Inflammatory macrophage (primary cell): ENCODE measurements at places on chromosomes 4 and X.

DNA sequence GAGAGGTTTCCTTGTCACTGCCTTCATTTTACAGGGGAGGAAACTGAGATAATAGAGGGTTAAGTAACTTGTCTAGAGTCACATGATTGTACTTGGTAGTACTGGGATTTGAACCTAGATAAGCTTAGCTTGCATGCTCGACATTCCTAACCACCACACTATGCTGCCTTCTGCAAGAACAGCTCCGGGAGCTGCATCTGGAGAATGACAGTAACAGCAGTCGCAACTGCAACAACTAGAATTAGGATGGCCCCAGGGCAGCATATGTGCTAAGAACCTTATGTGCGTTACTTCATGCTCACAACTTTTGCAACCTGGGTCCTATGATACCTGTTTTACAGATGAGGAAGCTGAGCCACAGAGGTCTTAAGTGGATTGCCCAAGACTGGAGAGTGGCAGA is 89.5 kb upstream of the LCORL start:
- no peak for DNase-seq

DNA sequence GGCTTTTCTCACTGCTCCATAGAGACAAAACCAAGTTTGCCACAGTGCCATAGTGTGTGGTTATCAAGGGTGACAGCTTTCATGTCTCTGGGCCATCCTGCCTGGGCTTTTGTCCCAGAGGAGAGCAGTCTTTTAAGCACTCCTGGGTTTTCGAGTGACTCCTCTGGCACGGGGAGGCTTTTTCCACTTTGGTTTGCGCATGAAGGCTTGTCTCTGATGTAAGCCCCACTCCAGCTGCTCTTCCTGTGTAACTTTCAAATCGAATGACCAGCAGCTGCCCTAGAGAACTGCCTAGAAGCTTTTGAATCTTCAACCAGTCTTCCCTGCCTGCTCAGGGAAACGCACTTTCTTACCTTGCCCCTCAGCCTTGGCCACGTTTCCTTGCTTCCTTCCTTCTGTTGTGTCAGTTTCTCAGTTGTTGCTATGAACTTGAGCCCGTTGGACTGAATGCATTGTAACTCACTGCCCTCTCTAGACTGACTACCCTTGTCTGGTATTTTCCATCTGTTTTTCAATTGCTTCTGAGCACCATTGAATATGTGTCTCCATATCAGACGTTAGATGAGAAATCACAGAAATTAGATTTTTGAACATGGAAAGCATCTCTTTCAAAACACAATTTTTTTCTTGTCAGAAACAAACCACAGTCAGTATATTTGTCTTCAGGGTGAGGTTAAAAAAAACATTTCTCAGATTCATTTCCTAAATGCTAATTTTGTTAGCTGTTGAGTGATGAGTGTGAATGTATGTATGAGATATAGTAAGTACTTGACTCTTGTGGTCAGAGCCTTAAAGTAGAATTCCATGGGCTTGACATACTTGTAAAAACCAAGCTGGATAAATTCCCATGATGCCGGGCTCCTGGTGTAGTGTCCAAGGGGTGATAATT is 45.3 kb downstream of the SLC9A6 start:
- no peak for DNase-seq

GRCh38 chr4:149836546-149836945 is 20.9 kb upstream of the IQCM start:
- DNase-seq, result no peak

GRCh38 chrX:2828344-2828958 is at the start of gene GYG2:
GYG2 (plus strand) TSS chrX:2828930; CDS start chrX:2830189, 1,259 bp downstream.
- no peak for DNase-seq

DNA sequence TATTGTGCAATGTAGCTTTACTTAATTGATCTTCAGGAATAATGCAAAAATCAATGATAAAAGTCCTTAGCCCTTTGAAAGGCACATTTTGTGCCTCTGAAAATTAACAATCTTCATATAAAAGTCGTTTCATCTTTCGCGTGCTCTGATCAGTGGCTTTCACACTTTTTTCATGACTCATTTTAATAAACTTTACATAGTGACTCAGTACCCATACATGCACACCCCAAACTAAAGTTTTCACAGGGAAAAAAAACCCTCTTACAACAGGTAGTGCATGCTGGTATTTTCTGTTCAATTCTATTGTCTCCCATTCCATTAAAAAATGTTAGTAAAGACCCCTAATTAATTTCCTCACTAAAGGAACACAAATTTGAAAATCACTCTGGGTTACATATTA is 21.5 kb downstream of the RWDD4 start:
- no peak for DNase-seq

DNA sequence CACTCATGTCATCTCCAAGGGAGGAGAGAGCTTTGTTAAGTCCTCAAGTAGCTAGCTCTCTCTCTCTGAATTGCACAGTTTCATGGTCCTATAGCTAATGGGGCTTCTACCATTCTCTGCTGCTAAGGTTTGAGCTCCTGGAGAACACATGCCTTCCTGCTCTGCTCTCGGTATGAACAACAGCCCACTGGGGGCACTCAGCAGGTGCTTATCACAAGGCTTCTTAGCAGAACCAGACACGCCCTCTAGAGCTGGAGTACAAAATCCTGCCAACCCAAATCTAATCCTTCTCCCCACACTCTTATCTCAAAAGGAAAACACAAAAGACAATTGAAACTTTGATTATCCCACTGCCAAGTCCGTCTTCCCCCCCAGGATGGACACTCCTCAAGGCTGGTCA is 176.5 kb downstream of the HS3ST1 start:
- DNase-seq, result no peak

DNA sequence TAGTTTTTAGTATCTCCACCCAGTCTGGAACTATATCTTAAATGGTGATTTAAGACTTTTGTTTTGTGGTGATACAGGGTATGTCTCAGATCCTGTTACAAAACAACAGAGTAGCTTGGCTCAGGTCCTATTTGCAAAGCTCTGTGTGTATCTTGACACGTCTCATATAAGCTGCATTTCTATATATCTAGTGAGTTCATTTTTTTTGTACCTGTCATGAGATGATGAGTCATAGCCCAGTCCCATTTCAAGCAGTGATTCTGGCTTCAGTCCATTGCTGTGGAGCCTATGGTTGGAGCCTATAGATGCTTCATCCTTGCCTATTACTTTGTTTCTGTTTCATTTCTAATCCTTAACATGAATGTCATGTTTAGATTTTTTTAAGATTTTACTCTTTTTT is 23.0 kb downstream of the GRXCR1 start:
- DNase-seq, result no peak

DNA sequence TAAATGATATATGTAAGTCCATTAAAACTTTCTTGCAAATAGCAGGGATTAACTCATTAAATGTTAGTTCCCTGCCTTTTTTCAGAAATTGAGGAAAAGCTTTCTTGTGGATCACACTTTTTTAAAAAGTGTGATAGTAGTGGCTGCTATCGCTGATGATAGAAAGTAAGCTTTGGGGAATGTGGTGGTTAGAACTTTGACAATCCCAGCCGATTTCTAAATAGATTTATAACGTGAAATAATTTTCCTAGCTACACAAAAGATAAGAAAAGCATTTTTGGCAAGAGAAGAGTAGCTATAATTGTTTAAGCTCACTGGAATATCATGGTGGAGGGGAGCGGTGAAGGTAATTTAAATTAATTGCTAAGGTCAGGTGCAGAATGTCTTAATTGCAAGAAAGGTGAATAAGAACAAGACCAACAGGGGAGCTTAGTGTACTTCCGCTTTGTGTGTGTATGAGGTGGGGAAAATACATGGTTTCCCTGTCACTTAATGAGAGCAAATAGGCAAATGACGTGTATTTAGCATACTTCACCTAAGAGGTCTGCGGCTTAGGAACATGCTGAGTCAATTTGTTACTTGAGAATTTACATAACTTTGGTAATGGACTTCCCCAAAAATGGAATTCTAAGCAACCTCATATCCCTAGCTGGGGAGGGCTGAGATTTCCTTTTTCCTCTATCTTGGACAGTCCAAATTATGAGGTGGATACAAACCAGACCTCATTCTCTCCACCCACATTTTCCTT is 11.7 kb upstream of the IL21 start:
- DNase-seq, result no peak

DNA sequence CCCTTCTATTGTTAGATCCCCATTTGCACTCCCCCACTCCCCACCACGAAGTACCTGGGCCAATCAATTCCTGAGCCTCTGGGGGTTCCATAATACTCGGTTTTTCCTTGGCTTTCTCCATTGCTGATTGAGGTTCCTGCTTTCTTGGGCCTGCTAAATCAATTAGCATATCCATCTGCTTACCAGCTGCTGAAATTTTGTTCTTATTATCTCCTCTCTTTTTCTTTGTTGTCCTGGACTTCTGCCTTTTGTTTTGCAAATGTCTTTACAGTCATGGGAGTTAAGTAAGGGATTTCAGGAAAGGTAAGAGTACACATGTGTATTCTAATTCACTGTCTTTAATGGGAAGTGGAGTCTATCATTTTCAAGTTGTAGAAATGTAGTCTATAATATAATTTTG is 222.2 kb downstream of the MID1 start:
- no peak for DNase-seq

DNA sequence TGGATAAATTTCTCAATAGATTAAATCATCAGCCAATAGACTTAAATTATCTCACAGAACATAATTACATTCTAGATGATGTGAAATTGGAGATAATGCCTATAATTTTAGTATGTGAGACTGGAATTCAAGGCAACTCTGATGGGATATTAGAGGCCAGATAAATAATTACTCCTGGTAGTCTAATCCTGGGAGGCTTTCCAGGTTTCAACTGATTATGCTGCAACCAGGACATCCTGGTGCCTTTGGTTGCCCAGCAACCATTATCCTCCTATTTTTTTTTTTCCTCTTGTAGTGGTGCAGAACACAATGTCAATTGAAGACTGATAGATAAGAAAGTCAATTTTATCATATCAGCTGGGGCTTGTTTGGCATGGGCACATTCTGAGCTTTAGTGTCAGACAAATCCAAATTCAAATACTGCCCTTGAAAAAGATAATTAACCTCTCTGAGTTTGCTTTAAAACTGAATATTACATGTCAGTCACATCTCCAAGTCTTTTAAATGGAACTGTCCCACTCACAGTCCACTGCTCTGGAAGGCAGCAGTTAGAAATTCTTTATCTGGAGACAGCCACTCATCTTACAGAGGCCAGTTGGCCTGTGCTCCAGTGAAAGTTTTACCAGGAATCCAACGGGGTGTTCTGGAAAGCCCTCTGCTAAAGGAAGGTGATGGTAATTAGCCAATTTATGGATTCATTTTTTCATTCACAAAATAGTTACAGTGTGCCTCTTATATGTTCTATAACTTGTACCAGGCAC is 95.3 kb upstream of the GUCY1A1 start:
- DNase-seq, result no peak

- DNase-seq, result no peak
Observed at GRCh38 chr4:5865896-5866599, 26.8 kb downstream of the CRMP1 start.

DNA sequence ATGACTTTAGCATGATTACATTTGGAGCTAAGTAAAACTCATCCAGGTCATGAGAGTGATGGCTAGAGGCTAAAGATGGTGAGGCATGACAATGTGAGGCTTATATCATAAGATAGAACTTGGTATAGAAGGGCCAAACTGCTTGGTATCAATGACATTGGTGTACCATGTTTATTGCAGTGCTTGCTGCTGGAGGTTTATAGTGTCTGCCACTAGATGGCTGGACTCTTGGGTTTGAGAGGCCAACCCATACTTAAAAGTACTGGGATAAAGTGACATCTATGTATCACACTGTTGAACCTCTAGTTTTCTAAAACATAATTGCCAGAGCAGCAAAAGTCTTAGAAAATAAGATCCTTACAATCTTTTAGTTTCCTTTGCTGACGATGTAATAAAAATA is 83.0 kb upstream of the TACR3 start:
- no peak for DNase-seq

GRCh38 chr4:34790131-34790530 is 1454.2 kb downstream of the ARAP2 start:
- no peak for DNase-seq

GRCh38 chrX:41178201-41178600 is 93.0 kb downstream of the USP9X start:
- DNase-seq, result no peak

DNA sequence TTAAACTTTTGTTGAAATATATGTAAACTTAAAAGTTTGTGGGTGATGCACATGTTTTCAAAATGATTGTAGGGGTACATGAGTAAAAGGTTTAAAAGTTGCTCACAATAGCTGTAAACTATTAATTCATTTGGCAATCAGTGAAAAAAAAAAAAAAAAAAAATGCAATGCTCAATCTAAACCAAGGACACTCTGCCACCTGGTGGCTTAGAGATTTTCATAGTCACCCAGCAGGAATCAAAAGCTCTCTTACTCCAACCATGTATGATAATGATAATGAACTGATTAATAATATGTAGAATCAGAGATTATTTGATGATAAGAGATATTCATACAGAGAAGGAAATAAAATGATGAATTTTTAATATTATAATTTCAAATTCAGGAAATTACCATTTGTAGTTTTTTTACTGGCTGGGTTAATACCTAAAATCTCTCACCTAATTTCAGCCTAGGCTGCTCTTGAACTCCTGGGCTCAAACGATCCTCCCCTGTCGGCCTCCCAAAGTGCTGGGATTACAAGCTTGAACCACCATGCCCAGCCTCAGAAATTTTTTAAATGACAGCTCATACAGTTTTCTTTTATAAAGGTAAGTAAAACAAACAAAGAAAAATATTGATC is 46.9 kb upstream of the SLC25A4 start:
- peak; percentile 58 for DNase-seq

DNA sequence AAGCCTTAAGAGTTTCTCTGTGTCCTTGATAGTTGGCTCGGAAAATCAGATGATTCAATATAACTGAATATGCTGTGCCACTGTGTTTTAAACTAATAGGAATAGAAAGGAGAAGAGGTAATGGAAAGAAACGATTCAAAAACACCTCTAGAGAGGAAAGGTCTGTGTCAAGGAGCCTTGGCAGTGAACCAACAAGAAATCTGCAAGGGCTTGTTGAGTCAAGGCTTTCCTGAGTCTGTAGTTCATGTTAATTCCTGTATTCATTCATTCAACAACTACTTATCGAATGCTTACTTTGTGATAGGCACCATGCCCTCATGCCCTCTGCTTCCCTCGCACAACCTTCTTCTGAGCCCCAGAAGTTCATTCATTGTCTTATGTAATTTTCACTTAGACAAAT is 336.0 kb downstream of the PDHA2 start:
- no peak for DNase-seq

GRCh38 chrX:66863721-66864120 is 224.8 kb upstream of the EDA2R start:
- no peak for DNase-seq
